Activated CD4-positive, alpha-beta T cell treated with anti-CD3 and anti-CD28 coated beads, Interleukin-2, amount 50 U/mL, for 24 hours (primary cell): ENCODE measurements at places on chromosomes 2 and 18.

DNA sequence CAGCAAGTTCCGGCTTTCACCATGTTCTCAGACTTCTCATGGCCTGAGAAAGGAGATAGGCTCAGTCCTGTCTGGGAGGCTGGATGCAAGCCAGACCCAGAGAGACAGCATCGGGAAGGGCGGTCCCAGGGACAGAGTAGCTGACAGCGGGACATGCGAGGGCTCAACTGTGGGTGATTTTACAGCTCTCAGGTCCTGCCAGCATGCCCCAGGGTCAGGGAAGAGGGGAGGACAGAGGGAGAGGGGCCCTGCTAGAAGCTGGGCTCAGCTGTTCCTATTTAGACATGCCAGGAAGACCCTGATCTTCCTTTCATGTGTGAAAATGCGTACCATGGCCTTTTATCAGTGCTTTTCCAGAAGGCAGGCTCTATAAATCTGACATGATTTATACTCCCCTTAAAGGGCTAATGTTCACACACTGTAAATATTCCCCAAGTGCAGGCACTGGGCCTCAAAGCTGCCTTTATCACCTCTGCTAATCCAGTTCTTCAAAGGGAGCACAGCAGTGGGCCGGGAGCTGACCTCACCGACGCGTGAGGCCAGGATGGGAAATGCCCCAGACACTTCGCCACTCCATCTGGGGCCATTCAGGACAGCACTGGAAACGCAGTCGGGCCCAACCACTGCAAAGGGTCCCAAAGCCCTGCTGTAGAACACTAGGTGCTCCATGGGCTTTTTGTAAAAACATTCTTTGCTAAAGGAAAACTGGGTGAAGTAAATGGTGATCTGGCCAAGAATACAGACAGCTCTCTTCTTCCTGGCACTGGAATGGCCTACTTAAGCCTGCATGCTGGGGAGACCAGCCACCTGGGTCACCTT lies 96.1 kb upstream of the LMAN1 start:
- no peak for DNase-seq

GRCh38 chr2:32246911-32247310 lies 17.8 kb downstream of the NLRC4 start:
- no peak for DNase-seq

- DNase-seq = no peak
Measured at GRCh38 chr2:225355788-225356187, 43.7 kb upstream of the NYAP2 start.

DNA sequence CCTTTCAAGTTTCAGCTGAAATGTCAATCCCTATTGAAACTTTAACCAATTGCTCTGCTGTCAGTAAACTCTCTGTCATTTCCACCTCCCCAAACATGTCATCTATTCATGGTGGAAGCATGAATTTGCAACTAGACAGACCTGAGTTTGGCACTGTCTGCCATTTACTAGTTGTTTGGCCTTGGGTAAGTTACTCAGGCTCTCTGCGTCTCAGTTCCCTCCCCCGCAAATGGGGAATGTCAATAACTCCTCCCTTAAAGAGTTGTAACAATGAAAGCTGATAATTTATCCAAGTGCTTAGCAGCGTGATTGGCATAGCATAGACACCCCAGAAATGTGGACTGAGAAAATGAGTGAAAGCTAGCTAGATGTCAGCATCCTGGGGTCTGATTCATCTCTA lies 73.3 kb upstream of the THOC1 start:
- DNase-seq = no peak

DNA sequence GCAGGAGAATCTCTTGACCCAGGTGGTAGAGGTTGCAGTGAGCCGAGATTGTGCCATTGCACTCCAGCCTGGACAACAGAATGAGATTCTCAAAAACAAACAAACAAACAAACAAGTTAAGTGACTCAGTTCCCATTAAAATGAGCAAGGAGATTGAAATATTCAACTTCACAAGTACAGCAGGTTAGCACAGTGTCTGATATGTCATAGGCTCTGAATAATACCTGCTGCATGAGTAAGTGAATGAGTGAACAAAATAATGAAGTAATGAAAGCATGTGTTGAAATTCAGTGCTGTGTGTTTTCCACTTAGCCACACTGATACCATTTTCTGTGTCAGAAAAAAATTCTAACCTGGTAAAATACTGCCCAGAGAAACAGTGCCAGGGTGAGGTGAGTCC lies 41.9 kb upstream of the SETBP1 start:
- no peak for DNase-seq

GRCh38 chr2:37541516-37541915 lies 129.9 kb downstream of the CDC42EP3 start:
- DNase-seq = no peak

GRCh38 chr2:33212151-33212550 lies 264.3 kb upstream of the RASGRP3 start:
- no peak for DNase-seq

- DNase-seq = no peak
Measured at GRCh38 chr2:239313776-239314175, 87.0 kb downstream of the HDAC4 start.

DNA sequence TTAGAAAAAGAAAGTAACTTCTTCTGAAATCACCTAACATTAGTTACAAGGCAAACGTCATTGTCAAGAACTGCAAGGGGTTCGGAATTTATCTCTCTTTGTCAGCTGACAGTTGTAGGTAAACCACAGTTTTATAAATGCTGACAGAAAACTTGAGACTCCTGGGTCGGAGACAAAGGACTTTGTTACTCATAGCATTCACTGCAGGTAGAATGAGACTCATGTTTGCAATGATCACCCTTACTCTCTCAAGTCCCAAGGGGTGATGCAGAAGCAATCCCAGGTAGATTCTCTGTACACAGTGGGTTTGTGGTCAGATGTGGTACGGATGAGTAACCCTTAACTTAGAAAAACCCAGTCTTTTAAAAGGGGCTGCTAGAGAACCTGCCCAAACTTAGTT lies 757.8 kb downstream of the TRIB2 start:
- no peak for DNase-seq

- DNase-seq = no peak
Measured at GRCh38 chr2:112768432-112768831, 4.0 kb upstream of the CKAP2L start.

DNA sequence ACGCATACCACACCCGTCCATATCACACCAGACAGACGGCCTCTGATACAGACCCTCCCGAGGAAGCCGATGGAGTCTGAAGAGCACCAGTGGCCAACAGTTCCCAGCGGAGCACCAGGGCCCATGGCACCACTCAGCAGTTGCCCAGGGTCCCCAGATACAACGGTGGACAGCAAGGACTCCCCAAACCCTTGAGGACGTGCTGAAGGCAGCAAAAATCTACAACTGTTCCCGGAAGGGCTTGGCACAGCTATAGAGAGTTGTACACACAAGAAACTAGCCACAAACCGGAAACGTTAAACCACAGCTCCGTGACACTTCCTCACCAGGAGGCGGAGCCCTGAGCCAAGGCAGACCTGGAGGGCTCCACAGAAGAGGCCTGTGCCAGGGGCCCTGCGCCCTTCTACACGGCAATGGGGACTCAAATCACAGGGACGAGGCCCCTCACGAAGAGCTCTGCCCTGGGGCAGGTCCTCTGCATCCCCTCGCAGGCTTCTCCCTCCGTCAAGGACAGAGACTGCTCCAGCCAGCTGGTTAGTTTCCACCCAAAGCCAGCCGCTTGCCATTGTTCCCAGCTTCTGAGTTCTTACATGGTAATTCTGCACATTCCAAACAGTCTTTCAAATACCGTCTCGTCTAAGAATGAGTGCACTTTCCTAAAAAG lies 133.4 kb downstream of the HDAC4 start:
- peak; percentile 66 for DNase-seq

- no peak for DNase-seq
Measured at GRCh38 chr2:201923436-201924328, 110.0 kb upstream of the FZD7 start.

- peak; percentile 51 for DNase-seq
Measured at GRCh38 chr2:84495539-84496146, 20.7 kb upstream of the DNAH6 start.

DNA sequence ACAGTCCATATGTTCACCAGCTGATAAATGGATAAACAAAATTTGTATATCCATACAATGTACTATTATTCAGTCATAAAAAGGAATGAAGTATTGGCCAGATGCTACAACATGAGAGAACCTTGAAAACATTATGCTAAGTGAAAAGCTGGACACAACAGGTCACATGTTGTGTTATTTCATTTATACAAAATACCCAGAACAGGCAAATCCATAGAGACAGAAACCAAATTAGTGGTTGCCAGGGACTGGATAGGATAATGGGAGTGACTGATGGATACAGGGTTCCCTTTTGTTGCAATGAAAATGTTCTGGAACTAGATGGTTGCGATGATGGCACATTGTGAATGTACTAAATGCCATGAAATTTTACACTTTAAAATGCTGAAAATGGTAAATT lies 10.2 kb upstream of the PCARE start:
- no peak for DNase-seq

- no peak for DNase-seq
Measured at GRCh38 chr2:99152199-99152895, 2.4 kb downstream of the TSGA10 start.

GRCh38 chr2:180048251-180048650 lies 41.2 kb upstream of the CWC22 start:
- DNase-seq = no peak

GRCh38 chr2:135091681-135092080 lies 39.6 kb downstream of the RAB3GAP1 start:
- no peak for DNase-seq

DNA sequence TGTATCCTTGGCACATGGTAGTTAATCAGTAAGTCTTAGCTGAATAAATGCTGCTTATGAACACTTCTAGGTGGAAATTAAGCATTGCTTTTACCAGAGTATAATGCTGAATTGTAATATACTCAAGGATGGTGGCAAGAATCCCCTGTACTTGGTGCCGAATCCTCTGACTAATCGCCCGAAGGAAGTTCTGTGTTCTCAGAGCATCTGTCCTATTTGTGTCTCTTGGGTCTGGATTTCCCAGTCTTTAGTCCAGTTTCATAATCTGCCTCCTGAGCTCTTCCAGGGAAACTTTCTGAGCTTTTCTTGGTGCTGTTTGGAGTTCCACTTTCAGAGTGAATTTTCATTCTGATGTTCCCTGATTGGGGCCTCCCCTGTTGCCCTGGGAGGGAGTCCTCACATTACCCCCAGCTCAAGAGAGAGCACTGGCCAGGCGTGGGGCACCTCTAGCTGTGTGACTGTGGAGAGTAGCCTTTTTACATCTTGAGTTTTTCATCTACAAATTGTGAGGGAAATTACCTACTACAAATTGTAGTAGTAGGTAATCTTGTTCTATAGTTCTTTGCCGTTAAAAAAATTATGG lies 144.9 kb downstream of the LTBP1 start:
- DNase-seq = no peak

DNA sequence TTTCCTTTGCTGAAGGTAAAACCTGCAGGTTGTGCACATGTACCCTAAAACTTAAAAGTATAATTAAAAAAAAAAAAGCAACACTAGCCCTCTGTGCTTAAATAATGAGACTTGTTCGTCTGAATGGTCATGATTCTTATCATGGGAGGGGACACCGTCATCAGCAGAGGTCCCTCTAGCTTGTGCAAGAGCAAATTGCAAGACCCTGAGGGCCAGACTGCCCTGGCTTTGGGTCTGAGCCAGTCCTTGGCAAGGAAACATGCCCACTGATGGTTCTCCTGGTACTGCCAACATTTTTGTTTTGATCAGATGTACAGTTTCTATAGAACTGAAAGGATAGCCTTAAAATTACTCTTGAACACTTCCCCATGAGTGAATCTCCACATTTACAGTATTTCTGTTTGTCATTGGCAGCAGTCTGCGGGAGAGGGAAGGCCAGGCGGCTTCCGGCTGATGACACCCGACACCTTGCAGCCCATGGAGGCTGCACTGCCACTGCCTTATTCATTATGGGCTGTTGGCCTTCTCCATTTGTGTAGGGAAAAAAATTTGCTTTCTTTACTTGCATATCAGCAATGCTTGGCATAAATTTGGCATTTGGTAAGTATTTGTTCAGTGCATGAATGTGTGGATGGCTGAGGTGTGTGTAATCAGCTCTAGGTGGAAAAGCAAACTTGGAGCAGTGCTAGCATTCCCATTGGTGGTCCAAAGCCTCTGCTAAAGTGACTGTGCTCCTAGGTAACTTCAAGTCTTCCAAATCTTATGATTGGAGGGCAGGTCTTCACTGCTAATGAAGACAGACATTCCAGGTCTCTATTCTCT lies 161.6 kb upstream of the ALKAL2 start:
- DNase-seq = no peak

DNA sequence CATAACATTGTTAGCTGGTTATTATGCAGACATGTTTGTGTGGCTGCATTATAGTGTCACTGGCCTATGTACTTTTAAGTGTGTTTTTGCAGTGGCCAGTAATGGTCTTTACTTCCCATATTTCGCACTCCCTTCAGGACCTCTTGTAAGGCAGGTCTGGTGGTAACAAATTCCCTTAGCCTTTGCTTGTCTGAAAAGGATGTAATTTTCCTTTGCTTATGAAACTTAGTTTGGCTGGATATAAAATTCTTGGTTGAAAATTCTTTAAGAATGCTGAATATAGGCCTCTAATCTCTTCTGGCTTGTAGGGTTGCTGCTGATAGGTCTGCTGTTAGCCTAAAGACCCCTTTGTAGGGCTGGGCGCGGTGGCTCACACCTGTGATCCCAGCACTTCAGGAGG lies 34.7 kb downstream of the ZC3H8 start:
- no peak for DNase-seq

DNA sequence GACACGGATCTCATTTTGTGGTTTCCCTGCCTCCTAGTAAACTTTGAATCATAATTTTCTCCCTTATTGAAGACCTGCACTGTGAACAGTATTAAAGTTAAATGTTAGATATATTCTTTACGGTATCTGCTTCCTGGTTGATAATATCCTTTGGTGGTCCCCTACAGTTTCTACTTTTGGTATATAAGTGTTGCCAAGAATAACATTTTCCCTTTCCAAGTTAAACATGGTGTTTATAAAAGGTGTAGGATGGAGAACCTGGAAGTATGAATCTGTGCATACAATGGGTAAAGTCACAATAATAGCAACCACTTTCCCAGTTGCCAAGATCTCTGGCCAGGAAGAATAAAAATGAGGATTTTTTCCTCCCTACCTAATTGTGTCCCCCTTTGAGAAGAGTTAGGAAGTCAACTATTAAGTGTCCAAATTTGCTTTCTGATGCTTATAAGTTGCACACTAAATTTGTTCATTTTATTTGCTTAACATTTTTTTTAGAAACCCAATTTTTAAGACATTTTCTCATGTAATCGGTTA lies 201.0 kb upstream of the STK17B start:
- DNase-seq = no peak

DNA sequence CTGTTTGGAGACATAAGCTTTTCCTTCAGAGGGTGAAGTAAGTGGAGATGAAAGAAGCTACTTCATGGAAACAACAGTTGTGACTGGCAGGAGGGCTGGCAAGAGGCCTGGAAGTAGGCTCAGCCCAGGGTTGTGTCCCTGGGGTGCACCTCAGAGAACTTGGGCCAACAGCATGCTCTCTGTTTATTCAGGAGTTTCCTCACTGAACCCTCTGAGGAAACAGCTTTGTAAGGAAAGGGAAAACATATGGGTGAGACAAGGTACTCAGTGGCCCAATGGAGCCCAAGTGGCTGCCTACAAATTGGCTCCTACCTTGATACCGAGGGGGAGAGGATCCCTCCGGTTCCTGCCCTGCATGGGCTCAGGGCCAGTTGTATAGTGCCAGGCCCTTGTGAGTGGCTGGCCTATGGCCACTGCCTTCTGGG lies 115.5 kb upstream of the ITGA6 start:
- no peak for DNase-seq

- no peak for DNase-seq
Measured at GRCh38 chr2:236661061-236661761, 91.6 kb downstream of the ACKR3 start.

- no peak for DNase-seq
Measured at GRCh38 chr2:157748371-157749142, 119.9 kb upstream of the ACVR1C start.

- DNase-seq = no peak
Measured at GRCh38 chr2:131588152-131588873, 60.6 kb downstream of the CCDC74A start.
